ENCODE measurements at places on chromosomes 6 and 20.

DNA sequence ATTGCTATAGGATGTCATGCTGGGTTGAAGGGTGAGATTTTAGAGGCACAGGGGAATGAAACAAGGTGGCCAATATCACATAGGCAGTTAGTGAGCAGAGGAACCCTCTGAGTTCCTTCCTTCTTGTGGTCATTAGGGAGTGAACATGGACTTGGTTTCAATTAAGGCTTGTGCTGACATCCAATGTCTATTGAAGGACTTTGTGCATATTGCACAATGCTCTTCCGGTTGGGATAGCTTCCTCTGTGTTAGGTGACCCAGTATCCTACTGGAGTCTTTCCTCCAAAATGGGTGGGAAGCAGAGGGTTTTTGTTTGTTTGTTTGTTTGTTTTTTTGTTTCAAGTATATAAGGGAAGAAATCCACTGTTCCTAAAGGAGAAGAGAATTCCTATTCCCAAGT lies 98.5 kb downstream of the HDGFL1 start:
- no peak overlapping the region for H3K4me3 ChIP-seq
- H3K36me3 ChIP-seq, result peaks cover 1% of the 10 kb centered on the region
- no peak for DNase-seq
- peaks cover 47% of the 10 kb centered on the region for H3K4me1 ChIP-seq
- no peak overlapping the region for H3K27ac ChIP-seq

GRCh38 chr20:20443504-20443903 lies 75.6 kb downstream of the INSM1 start:
- peaks cover 3% of the 10 kb centered on the region for H3K36me3 ChIP-seq
- H3K4me1 ChIP-seq, result no peaks in the 10 kb centered on the region
- no peaks in the 10 kb centered on the region for H3K27me3 ChIP-seq
- H3K27ac ChIP-seq, result no peak overlapping the region
- DNase-seq, result no peak
- H3K4me3 ChIP-seq, result no peak overlapping the region

DNA sequence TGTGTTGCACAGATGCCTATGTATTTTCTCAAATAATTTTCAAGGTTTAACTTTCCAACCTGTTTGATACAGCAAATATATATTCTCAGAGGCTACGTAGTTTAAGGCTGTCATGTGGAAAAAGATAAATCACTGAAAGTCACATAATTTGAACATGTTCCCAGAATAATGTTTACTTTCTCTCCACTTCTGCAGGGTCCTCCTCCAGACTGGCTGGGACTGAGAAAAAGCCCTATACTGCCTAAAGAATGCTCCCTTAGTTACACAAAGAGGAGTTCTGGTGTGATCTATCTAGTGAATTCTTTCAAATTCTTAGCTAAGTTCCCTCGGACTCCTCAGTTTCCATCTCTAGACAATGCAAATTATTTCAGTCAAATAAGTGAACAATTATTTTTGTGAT lies 411.0 kb downstream of the C6orf118 start:
- no peaks in the 10 kb centered on the region for H3K36me3 ChIP-seq
- no peak overlapping the region for H3K4me3 ChIP-seq
- no peak overlapping the region for H3K27ac ChIP-seq
- no peaks in the 10 kb centered on the region for H3K27me3 ChIP-seq
- H3K4me1 ChIP-seq, result no peaks in the 10 kb centered on the region

- H3K36me3 ChIP-seq, result no peaks in the 10 kb centered on the region
- no peak for DNase-seq
- no peak overlapping the region for H3K4me3 ChIP-seq
- no peaks in the 10 kb centered on the region for H3K4me1 ChIP-seq
- H3K27me3 ChIP-seq, result no peaks in the 10 kb centered on the region
- H3K27ac ChIP-seq, result no peak overlapping the region
These were observed 974.3 kb downstream of the HACE1 start for GRCh38 chr6:103885446-103885845.

DNA sequence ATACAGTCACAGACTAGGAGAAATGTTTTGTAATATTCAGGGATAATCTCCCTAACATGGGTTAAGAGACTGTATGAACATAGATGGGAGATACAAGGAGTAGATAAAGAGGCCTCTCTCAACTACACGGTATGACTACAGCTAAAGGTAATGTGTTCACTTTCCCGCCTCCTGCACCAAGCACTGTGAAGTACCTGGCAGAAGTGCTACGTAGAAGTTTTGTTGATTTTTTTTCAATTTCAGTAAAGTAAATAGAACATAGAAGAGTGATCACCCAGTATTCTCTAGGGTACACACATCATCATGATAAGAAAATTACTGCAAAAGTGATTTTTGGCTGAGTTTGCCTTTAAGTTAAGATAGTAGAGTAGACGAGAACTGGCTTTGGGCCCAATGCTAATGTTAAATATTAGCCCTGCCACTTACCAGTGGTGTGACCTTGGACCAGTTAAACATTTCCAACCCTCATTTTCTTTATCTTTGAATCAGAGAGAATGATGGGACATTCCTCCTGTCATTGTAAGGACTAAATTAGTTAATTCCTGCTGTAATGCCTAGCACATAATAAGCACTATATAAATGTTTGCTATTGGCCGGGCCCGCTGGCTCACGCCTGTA lies 183.6 kb downstream of the COL9A1 start:
- H3K36me3 ChIP-seq, result no peaks in the 10 kb centered on the region
- no peak overlapping the region for H3K27ac ChIP-seq

DNA sequence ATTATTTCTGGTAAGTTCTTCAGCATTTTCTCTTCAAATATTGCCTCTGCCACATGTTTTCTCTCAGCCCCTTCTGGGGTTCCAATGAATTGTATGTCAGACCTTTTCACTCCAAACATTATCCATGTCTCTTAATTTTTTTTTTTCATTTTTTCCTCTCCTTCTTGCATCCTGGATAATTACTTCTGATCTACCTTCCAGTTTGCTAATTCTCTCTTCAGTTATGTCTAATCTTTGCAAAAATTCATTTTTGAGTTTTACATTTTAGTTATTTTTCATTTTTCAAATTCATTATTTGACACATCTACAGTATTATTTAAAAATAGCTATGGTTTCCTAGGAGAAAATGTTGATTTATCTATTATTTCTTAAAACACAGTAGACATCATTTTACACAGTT lies 271.7 kb downstream of the TFAP2B start:
- no peak overlapping the region for H3K4me3 ChIP-seq
- no peak for DNase-seq
- no peaks in the 10 kb centered on the region for H3K27me3 ChIP-seq
- H3K27ac ChIP-seq, result no peak overlapping the region
- H3K4me1 ChIP-seq, result peaks cover 2% of the 10 kb centered on the region
- H3K36me3 ChIP-seq, result peaks cover 9% of the 10 kb centered on the region

GRCh38 chr20:38262931-38263330 lies 2.4 kb upstream of the KIAA1755 start:
- peaks cover 42% of the 10 kb centered on the region for H3K4me1 ChIP-seq
- H3K27me3 ChIP-seq, result no peaks in the 10 kb centered on the region
- H3K27ac ChIP-seq, result no peak overlapping the region
- peaks cover 28% of the 10 kb centered on the region for H3K36me3 ChIP-seq
- H3K4me3 ChIP-seq, result no peak overlapping the region
- DNase-seq, result no peak

GRCh38 chr20:35502352-35502751 lies 27.1 kb downstream of the C20orf173 start:
- H3K27ac ChIP-seq, result no peak overlapping the region
- DNase-seq, result no peak
- peaks cover 8% of the 10 kb centered on the region for H3K4me1 ChIP-seq
- no peaks in the 10 kb centered on the region for H3K27me3 ChIP-seq
- H3K4me3 ChIP-seq, result no peak overlapping the region

GRCh38 chr20:39534846-39535245 lies 572.7 kb downstream of the DHX35 start:
- H3K4me3 ChIP-seq, result no peak overlapping the region
- peaks cover 11% of the 10 kb centered on the region for H3K4me1 ChIP-seq
- no peaks in the 10 kb centered on the region for H3K36me3 ChIP-seq
- H3K27ac ChIP-seq, result no peak overlapping the region
- peaks cover 29% of the 10 kb centered on the region for H3K27me3 ChIP-seq
